ENCODE measurements at places on chromosomes 16 and 17. TPM values are rescaled to one million over a fixed set of nuclear protein-coding genes. Genes with fewer than 3 reads are reported as not detected.

GRCh38 chr17:64200080-64201032 lies 62.7 kb downstream of the TEX2 start:
- no peak for DNase-seq
- H3K4me3 ChIP-seq: no peak overlapping the region
- no peaks in the 10 kb centered on the region for H3K36me3 ChIP-seq
- H3K27me3 ChIP-seq: no peaks in the 10 kb centered on the region
- peaks cover 20% of the 10 kb centered on the region for H3K4me1 ChIP-seq

DNA sequence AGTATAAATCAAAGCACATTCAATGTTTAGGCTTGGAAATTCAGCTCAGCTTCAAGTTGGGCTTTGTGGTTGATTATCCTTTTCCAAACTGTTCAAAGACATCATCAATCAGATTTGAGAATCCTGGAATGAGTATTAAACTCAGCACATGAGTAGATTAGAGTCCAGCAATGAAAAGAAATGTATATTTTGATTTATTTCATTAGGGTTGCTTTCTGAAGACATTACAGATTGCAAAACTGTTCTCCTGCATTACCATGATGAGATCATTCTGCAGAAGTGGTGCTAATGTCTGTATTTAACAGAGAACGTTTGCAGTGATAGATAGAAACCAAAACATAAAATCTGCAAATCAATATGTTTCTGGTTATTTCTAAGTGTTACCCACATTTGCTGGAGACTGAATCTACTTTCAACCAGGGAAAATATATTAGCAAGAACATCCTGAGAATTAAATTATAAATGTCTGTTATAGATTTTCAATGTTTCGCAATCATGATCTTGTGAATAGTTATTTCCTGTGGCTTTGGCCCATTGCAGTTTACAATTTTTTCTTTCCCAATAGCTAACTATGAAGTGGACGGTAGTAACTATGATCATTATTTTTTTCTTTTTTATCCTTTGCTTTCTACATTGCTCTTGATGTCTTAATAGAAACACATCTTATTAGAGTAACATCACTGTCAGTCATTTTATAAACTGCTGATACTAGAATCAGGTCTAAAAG lies 1125.7 kb upstream of the GOT2 start:
- H3K4me3 ChIP-seq: no peak overlapping the region
- no peaks in the 10 kb centered on the region for H3K27me3 ChIP-seq
- DNase-seq: no peak
- no peaks in the 10 kb centered on the region for H3K4me1 ChIP-seq
- no peak overlapping the region for H3K27ac ChIP-seq

CD300LF gene
- not detected for total RNA-seq

DNA sequence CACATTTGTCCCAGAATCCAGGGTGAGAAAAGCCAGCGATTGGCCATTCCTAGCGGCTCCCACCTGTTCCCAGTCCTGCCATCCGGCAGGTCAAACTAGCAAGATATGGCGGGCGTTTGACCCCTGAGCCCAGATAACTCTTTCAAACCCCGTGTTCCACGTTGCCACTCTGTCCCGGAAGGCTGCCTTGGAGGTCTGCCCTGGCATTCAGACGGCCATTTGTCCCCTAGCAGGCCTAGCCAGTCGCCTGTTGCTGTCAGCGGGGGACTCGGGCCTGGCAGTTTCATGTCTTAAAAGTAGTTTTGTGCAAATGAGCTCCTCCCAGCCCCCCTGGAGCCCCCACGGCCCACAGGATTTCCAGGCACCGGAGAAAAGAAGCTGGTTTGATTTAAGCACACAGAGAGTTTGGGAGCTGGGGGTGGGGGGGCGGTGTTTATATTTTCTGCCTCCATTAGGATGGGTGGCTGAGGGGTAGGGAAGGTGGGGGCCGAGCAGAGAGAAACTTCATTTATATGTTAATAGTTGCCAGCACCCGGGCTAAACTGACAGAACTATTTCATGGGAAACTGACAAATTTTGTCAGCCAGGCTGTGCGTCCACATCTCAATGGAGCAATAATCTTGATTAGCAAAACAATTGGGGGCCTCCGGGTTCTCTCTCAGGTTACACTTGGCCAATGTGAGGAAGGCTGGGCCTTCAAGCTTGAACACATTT lies 240.9 kb upstream of the SALL1 start:
- H3K27ac ChIP-seq: no peak overlapping the region
- no peak for DNase-seq
- no peak overlapping the region for H3K4me3 ChIP-seq
- H3K4me1 ChIP-seq: no peaks in the 10 kb centered on the region

- peak overlapping the region; percentile 71 for H3K27ac ChIP-seq
- H3K27me3 ChIP-seq: no peaks in the 10 kb centered on the region
- DNase-seq: no peak
- peaks cover 56% of the 10 kb centered on the region for H3K4me1 ChIP-seq
- H3K36me3 ChIP-seq: no peaks in the 10 kb centered on the region
These were observed 80.8 kb upstream of the CIBAR2 start for GRCh38 chr16:85193115-85193493.

DNA sequence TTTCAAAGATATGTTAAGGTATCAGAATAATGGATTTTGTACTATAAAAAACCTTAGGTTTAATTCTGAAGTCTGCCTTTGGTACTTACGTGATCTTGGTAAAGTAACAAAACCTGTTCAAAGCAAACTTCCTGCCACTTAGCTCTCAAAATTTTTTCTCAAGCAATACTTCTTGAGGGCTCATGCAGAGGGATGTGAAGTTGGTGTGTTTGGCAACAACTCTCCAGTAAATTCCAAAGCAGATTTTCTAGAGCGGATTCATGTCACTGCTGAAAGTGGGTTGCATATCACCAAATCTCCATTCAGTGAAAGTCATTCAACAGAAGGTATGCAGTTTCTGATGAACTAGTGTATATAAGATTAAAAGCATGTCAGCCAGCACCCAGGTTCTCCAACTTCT lies 856.7 kb downstream of the CDH8 start:
- H3K27ac ChIP-seq: no peak overlapping the region
- no peak for DNase-seq
- H3K4me3 ChIP-seq: no peak overlapping the region
- H3K27me3 ChIP-seq: no peaks in the 10 kb centered on the region
- H3K4me1 ChIP-seq: no peaks in the 10 kb centered on the region

DNA sequence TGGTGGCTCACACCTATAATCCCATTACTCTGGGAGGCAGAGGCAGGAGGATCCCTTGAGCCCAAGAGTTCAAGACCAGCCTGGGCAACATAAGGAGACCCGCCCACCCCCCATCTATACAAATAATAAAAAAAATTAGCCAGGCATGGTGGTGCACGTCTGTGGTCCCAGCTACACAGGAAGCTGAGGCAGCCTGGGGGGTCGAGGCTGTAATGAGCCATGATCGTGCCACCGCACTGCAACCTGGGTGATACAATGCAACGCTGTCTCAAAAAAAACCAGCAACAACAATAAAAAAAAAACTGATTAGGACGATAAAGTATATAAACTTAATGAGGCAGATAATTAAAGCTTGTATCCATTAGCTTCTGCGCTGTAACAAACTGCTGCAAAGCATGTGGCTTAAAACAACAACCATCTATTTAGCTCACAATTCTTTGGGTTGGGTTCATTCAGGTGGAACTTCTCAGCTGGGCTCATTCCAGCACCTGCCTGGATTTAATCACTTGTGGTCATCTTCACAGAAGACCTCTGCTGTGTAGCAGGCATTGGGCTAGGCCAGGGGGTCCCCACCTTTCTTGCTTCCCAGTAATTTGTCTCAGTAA lies 45.8 kb downstream of the LCMT1 start:
- H3K27ac ChIP-seq: no peak overlapping the region
- H3K4me3 ChIP-seq: no peak overlapping the region
- H3K4me1 ChIP-seq: no peaks in the 10 kb centered on the region
- DNase-seq: no peak

- no peak for DNase-seq
- no peaks in the 10 kb centered on the region for H3K36me3 ChIP-seq
- H3K27me3 ChIP-seq: no peaks in the 10 kb centered on the region
- H3K4me1 ChIP-seq: peaks cover 7% of the 10 kb centered on the region
- no peak overlapping the region for H3K4me3 ChIP-seq
- H3K27ac ChIP-seq: no peak overlapping the region
These were observed 65.9 kb upstream of the SDK2 start for GRCh38 chr17:73710095-73710592.

DNA sequence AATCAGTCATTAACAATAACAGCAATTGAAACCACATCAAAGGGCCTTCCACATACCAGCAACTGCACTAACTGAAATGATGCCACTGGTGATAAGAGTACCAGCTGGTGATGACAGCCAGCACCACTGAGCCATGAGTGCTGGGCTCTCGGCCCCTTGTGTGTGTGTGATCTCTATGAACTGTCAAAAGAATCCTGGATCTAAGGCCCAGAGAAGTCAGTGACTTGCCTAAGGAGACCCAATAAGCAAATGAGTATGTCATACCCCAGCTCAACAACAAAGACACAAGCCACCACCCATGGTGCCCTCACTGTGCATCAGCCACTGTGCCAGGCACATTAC lies 220.9 kb downstream of the ZNF423 start:
- DNase-seq: no peak
- peaks cover 39% of the 10 kb centered on the region for H3K36me3 ChIP-seq
- no peak overlapping the region for H3K27ac ChIP-seq
- H3K4me3 ChIP-seq: no peak overlapping the region

GCGR gene
- not detected for total RNA-seq

CES5A gene
- not detected for total RNA-seq

DNA sequence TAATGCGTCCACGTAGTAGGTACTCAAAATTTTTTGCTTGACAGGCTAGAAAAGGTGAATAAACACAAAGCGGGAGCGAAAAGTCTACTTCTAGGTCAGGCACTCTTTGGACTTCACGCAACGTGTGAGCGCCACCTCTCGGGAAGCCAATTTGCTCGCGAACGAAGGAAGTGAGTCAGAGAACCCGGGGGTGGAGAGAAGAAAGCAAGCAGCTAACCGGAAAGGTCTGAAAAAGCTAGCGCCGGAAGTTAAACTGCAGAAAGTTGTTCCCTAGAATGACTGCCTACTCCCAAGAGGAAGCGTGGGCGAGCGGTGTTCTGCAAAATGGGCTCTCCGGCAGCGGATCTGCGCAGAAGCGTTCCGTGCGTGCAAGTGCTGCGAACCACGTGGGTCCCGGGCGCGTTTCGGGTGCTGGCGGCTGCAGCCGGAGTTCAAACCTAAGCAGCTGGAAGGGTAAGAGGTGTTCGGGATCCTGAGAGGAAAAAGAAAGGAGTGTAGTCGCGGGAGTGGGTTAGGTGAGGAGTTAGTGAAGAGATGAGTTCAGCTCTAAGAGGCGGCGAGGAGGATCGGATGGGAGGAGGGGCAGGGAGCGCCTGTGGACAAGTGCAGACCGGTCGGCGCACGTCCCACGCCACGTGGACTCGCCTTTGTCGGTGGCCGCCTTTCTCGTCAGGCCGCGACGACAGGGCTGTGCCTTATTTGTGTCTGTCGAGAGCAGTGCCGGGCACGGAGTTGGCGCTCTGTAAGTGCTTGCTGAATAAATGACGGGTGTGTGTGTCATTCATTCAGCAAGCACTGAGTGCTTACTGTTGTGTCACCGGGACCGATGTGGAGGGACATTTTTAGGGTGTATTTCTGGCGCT lies at the start of gene NME1:
NME1 (plus strand) TSS at position 350 of the 863 bp plus-strand sequence. CDS start 2,096 bp downstream, outside the sequence.
- no peaks in the 10 kb centered on the region for H3K27me3 ChIP-seq
- H3K27ac ChIP-seq: peak within 1 kb of the TSS; percentile 91
- peaks cover 24% of the 10 kb centered on the region for H3K4me1 ChIP-seq
- H3K36me3 ChIP-seq: peaks cover 20% of the 10 kb centered on the region
- DNase-seq: peak; percentile 99
- peak within 1 kb of the TSS; percentile 69 for H3K4me3 ChIP-seq
